ENCODE measurements at places on chromosomes 7 and 10. TPM values are rescaled to one million over a fixed set of nuclear protein-coding genes. Genes with fewer than 3 reads are reported as not detected.
A peak's percentile ranks its signal among the peaks of the same experiment; 100 is the strongest.

Gene DKK1
- 2.0 TPM for total RNA-seq

Gene ERVW-1
- not detected for total RNA-seq

Gene ARPC1A
- 48.2 TPM for total RNA-seq

DNA sequence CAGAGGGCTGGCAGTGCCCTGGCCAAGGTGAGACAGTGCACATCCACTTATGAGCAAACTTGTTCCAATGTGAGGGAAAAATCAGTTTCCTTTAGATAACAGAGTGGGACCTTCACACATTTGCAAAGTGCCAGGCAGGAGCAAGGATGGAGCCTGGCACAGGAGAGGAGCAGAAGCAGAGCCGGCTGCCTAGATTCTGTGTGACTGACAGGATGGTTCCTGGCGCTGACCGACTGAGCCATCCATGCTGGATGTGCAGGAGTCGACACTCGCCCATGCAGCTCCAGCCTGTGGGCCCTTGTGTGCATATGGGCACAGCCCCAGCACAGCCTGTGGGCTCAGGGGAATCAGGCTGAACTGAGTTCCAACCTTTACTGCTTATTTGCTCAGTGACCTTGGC is 346.5 kb downstream of the GRID1 start:
- peak; percentile 8 for DNase-seq

- peak; percentile 44 for DNase-seq
Measured at GRCh38 chr10:102408728-102409603, 9.6 kb downstream of the PSD start.

DNA sequence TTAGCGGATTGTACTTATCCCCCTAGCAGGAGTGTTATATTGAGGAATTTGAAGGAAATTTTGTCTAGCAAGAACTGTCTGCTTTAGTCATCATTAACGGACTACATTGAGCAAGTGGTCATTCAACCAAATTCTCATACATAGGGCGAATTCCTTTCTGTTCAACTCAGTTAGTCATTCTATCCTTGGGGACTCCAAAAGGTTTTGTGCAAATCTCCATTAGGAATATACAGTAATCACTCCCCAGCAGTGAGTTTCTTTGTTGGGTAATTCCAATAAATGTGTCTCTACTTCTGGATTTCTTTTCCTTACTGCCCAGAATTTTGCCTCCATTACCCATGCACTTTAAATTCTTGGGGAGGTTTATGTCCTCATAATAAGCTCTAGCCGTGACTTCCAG is 51.1 kb downstream of the EPDR1 start:
- DNase-seq: no peak

GRCh38 chr7:111370002-111370401 is 192.3 kb downstream of the IMMP2L start:
- DNase-seq: no peak
